ENCODE measurements at places on chromosomes 13 and 19.
A peak's percentile ranks its signal among the peaks of the same experiment; 100 is the strongest.

DNA sequence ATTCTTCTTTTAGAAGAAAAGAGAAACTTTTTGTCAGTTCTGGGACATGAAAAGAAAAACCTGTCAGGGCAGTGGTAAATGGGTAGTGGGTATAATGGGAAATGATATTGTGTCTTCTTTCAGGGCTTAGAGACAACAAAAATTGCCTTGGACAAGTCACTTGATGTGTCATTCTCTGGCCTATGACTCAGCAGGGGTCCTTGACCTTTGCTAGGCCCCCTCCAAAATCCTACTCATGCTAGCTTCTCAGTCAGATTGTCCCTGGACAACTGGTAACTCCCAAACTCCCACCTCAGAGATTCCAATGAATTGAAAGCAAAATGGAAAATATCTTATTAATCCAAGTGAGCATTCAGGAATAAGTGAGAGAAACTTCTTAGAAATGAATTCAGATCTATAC lies 258.8 kb upstream of the SPRY2 start:
- no peak for DNase-seq

DNA sequence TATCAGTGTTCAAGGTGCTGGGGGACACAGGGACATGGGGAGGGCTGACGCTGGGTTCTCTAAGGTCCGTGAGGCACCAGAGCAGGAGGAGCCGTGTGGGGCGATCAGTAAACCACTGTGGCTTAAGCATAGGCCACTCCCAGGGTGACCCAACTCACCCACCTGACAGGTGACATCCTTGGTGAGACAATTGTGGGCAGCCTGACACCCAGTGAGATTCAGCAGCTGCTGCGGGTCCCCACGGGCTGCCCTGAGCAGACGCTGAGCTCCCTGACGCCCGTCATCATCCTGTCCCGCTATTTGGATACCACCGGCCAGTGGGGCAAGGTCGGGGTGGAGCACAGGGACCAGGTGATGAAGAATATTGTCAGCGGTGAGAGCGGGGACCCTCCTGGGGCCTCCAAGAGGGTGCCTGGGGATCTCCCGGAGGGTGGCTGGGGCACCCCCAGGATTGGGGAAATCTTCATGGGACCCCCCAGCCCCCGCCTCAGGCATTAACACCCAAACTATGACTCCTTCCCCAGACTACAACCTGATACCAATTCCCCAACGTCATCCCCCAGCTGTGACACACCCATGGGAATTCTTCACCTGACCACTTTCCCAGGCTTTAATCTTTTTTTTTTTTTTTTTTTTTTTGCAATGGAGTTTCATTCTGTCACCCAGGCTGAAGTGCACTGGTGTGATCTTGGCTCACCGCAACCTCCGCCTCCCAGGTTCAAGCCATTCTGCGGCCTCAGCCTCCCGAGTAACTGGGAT lies 33.3 kb upstream of the SHFL start:
- no peak for DNase-seq

- peak; percentile 53 for DNase-seq
Observed at GRCh38 chr13:110323172-110323891, 16.2 kb downstream of the COL4A2 start.

GRCh38 chr13:43150369-43151207 lies 127.2 kb downstream of the DNAJC15 start:
- no peak for DNase-seq

DNA sequence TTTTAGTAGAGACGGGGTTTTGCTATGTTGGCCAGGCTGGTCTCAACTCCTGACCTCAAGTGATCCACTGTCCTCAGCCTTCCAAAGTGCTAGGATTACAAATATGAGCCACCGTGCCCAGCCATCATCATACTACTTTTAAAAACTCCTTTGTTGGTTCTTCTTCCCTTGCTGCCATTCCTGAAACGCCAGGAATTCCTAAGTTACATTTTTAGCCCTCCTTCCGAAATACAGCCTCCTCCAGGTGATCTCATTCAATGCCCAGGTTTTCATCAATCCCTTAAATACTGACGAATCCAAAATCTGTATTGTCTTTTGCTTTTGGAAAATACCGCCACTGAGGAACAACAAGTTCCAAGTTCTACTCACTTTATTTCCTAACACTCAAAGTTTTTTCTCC lies 25.3 kb upstream of the EBPL start:
- DNase-seq: no peak

DNA sequence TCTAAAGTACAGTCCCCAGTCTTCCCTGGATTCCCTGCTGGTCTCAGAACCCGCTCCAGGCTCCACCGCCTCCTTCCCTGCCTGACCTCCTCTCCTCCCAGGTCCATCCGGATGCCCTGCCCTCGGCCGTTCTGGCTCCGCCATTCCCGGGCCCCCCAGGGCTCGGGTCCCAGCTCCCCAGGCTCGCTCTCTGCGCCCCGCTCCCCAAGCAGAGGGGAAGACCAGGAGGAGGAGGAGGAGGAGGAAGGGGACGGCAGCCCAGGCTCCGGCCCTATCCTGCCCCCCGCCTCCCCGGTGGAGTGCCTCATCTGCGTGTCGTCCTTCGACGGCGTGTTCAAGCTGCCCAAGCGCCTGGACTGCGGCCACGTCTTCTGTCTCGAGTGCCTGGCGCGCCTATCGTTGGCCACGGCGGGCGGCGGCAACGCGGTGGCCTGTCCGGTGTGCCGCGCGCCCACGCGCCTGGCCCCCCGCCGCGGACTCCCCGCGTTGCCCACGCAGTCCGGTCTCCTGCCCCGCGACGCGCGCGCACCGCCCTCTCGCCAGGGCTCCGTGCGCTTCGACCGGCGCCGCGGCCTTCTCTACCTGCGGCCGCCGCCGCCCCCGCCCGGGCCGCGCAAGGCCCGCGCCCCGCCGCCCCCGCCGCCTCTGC lies 647 bp downstream of the RNF225 start:
- DNase-seq: no peak

DNA sequence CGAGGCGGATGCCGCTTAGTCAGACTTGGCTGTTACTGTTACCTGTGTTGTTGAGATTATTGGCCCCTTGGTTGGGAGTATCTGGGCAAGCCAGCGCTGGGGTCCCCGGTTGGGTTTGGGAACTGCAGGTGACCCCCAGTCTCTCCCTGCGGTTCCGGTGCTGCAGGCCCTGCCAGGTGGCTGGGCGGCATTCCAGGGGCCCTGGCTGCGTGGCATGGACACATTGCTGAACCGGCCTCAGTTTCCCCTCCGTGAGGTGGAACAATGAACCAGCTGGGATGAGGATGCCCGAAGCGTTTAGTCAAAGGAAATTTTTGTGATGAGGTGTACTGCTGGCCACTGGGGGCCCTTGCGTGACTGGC lies 538 bp downstream of the B3GNT3 start:
- DNase-seq: no peak

DNA sequence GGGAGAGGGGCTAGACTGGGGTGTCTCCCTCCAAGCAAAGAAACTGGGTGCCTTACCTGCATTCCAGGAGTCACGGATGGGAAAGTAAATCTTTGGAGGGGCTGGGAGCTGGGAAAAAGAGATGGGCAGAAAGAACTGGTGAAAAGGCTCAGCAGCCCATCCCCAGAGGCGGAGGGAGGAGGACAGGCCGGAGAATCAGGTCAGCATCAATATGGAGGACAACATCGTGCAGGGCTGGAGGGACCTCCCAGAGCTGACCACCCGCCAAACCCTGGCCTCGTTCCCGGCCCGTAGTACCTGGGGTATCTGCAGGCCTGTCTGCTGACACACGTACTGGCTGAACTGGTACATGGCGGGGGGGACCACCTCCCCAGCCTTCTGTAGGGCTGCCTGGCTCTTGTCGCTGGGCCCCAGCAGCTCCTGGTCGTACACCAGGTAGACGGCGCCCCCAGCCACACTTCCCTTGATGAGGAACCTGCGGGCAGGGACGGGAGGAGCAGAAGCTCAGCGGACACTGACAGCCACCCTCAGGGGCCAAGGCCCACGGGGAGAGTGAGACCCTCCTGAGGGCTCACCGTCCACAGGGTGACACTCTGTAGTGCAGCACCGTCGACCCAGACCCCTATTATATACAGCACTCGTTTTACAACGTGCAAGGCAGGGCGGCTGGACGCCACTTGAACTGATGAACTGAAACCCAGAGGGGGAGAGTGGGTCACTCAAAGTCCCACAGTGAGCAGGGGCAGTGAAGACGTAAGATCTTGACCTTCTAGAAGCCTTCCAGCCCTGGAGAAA lies 830 bp downstream of the MICOS13 start:
- no peak for DNase-seq

DNA sequence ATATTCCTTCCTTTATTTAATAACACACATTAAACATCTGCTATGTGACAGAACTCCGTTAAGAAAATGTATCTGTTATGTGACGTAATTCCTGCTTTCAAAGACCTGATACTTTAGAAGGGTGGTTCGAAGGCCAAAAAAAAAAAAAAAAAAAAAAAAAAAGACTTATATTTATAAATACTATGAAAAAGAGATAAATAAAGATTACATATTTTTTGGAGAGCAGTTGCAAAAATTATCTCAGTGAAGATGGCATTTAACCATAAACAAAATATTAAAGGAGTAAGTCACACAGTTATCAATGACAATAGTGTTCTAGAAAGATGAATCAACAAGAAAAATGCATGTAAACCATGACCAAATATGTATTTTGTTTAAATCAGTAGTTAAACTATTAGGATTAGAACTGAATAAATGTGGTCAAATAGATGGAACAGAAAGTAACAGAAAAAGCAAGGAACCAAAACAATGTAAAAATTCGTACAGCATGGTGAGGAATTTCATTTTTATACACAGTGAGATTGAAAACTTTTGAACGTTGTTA lies 612.3 kb upstream of the SLITRK5 start:
- no peak for DNase-seq

- no peak for DNase-seq
Observed at GRCh38 chr13:20351281-20352022, 119.3 kb upstream of the GJB6 start.

DNA sequence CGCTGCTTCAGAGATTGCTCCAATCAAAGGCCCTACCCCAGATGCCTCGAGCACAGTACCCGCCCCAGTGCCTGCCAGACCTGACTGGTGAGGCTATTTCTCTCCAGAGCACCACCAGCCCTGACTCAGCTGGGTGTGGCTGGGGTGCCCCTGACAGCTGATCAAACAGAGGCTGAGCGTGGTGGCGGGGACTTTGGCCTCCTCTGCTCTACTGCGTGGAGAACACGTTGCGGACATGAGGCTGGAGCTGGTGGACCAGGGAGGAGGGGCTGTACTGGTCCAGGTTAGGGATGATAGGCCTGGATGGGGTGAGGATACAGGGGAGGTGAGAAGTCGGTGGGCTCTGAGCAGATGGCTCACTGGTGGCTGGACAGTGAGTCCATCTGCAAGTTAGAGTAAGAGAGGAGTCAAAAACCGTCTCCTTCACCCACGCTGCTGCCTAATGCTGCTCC lies 3.5 kb upstream of the DOCK6 start:
- DNase-seq: no peak

DNA sequence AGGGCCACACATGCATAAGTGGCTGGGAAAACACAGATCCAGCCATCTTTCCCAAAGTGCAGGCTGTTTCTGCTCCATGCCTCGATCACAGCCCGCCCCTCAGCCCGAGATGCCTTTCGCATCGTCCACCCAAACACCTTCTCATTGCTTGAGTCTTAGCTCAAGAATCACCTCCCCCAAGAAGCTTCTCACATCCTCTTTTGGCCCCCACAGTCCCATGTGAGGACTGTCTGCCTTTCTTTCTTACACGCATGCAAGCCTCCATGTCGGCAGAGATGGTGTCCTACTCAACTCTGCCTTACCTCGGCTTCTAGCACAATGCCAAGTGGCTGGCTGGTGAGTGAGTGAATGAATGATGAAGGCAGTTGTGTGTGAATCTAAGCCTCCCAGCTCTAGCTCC lies 18.1 kb upstream of the GSX1 start:
- no peak for DNase-seq

GRCh38 chr19:21699197-21699596 lies 68.2 kb downstream of the ZNF100 start:
- no peak for DNase-seq

GRCh38 chr19:33280351-33280921 lies 21.9 kb downstream of the CEBPA start:
- DNase-seq: no peak

DNA sequence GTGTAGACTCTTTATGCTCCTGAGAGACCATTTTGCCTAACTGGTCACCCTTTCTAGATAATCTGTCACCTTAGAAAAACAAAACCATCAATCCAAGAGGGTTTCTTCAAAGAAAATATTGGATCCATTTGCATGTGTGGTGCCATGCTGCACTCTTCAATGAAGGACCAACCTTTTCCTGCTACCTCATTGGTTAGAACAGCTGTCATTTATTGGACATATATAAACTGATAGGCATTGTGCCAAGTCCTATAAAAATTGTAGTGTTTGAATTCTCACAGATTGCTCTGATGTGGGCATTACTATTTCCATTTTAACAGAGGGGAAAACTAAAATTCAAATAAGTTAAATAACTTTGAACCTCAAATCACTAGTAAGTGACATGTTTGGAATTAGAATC lies 333.2 kb downstream of the MYO16 start:
- DNase-seq: no peak

DNA sequence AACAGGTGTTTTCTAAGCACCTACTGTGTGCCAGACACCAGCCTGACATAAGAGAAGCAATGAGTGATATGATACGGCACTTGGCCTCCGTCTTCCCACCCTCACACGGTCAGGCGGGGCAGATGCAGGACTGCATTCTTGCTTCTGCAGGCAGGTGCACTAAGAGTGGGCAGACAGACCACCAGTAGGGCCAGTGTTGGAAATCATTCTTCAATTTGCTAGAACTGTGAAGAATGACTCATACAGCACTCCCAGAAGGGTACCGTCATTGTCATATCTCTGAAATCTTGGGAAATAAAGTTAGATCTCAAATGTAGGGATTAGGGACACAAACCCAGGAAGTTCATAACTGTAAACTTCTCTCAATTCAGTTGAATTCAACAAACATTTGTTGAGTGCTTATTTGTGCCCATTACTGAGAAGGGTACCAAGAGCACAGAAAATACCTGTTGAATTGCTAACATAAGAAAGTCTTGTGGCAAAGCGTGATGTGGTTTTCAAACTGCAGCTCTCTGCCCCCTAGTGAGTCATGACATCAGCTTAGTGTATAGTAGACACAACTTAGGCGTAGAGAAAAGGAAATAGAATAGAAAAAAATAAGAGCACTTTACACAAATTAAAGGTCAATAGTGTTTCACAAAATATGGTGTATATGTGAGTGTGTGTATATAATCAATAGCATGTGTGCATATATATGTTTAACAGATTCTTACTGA lies 76.1 kb downstream of the TEX26 start:
- no peak for DNase-seq

DNA sequence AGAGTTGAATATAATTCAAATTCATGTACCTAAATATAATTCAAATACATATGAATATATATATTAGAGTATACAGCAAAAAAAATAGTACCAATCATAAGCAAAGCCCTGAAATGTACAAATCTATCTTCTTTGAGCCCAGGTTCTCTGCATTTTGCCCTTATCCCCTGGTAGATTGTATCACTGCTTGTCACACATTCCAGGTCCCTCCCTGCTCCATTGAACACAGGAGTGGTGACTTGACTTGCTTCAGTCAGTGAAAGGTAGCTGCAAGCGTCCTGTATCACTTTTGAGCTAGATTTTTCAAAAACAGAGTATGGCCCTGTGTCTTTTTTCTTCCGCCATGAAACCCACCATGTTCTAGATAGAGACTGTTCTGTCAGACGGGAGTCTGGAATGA lies 369.4 kb downstream of the LIG4 start:
- DNase-seq: no peak

Data from right atrium auricular region (tissue), 2 donors.